Stimulated activated CD4-positive, alpha-beta T cell treated with anti-CD3 and anti-CD28 coated beads, TNF-alpha, amount 100 ng/mL, for 1 hour (primary cell): ENCODE measurements at places on chromosomes 3 and 15.

DNA sequence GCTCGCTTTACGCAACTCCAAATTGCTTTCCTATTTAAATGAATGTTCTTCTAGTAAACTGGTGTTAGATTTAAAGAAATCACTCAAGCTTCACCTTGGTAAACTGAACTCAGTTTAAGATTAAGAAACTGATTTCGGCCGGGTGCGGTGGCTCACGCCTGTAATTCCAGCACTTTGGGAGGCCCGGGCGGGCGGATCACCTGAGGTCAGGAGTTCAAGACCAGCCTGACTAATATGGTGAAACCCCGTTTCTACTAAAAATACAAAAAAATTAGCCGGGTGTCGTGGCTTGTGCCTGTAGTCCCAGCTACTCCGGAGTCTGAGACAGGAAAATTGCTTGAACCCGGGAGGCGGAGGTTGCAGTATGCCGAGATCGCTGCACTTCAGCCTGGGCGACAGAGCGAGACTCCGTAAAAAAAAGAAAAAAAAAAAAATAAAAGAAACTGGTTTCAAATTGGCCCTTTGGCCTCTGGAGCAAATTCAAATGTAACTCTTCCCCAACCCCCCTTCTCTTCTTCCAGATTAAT, 1.7 kb downstream of the SKIL start:
- no peak for DNase-seq

- no peak for DNase-seq
Measured at GRCh38 chr15:78641102-78641748, at the start of gene CHRNB4. Gene CHRNB4, minus strand, starts transcription at chr15:78641210. Its CDS starts 77 bp downstream, at chr15:78641133.

GRCh38 chr3:13193320-13194284, 120.4 kb upstream of the IQSEC1 start:
- no peak for DNase-seq

DNA sequence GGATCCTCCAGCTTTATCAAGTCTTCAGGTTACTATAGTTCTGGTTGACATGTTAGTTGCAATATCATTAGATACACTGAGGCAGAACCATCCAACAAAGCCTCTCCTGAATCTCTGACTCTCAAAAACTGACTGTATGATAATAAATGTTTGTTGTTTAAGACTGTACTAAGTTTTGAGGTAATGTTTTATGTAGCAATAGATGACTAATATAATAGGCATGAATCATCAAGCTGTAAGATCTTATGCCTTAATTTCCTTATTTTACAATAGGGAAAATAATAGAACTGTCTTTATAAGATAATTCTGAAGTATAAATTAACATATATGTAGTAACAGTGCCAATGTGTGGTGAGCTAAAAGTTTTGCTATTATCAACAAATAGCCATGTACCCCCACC, 88.9 kb upstream of the TBC1D5 start:
- DNase-seq, result no peak

DNA sequence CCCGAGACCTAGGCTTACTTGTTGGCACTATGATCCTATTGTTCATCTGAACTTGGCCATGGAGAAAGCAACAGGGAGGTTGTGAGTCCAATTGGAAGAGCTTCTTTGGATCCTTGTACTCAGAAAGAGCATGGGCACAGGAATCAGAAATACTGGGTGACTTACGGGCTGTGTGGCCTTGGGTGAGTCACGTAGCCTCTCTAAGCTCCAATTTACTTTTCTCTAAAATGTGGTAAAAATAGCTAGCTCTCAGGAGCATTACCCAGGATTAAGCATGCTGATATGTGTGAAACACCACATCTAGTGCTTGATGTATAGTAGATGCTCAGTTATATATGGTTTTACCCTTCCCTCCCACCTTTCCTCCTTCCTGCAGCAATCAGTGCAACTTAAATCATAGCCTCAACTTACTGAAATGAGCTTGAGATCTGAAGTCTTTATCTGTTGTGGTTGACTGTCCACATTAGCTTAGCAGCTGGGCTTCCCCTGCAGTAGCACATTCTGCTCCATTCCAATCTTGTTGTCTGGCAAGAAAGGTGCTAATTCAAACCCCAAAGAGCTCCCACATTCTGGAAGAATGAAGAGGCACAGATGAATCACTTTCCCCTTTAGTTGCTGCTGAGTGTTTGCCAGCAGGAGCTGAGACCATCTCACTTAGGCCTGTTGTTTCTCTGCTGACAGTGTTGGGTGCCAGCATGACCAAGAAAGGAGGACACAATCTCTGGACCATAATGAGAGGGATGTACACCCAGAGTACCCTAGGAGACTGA, 299.1 kb upstream of the TRIM42 start:
- no peak for DNase-seq

DNA sequence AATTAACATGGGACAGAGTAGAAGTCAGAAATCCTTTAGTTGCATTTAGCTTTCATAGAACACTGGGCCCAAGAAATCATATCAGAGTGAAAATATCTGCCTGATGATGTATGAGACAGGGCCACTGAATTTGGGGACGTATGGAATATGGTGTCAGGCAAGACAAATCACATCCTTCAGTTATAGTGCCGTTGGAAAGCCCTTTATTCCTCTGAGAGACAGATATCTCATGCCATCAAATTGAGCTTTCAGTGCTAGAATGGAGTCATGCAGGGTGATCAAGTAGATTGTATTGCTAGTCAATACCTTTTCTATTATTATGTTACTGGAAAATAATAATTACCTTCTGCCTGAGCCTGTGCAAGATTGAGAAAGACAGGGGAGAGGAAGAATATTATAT, 398.2 kb upstream of the RARB start:
- no peak for DNase-seq

DNA sequence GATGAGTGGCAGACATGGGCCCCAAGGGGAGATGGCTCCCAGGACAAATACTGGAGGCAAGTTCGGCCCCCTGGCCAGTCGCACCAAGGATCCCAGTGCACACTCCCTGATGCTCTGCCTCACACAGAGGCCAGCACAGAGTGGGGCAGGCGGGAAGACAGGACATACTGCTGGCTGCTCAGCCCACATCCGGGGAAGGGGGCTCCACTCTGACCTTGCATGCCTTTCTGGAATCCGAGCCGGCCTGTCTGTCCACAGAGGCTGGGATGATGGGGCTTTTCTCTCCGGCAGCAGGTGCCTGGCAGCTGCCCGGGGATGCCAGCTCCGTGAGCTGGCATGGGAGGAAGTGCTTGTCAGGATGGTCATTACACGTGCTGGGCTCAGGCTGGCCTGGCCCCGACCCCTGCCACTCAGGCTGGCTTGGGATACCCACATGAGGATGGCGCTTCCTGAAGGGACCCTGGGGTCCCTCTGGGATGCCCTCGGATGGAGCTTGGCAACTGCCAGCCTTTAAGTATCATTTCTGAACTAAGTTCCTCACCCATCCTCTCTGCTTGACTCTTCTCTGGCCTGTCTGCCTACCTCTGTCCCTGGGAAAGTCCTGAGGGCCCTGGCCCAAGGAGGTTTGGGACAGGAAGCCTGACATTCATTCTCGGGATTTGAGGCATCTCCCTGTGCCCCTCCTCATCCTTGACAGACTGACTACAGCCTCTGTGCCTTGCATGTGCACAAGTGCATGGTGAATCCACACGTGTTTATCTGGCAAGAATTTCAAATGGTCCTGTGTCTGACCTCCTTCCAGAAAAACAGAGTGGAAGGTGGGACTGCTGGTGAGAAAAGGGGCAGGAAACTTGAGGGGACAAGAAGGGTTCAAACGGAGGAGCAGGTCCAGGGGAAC, 46.5 kb downstream of the EXOG start:
- no peak for DNase-seq

DNA sequence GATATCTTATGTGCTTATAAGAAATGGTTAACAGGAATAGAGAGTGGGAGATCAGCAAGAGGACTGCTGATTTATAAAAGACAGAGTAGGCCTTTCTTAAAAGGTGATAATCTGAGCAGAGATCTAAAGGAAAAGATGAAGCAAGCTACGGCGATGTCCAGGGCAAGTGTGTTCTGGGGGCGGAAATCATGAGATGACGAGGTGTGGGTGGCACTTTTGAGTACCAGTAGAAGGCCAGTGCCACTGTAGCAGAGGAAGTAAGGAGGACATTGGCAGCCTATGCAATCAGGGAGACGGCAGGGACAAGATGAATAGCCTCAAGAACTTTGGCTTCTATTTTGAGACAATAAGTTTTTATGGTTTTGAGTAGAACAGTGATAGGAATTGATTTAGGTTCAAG, 492.4 kb downstream of the FHIT start:
- DNase-seq, result no peak

DNA sequence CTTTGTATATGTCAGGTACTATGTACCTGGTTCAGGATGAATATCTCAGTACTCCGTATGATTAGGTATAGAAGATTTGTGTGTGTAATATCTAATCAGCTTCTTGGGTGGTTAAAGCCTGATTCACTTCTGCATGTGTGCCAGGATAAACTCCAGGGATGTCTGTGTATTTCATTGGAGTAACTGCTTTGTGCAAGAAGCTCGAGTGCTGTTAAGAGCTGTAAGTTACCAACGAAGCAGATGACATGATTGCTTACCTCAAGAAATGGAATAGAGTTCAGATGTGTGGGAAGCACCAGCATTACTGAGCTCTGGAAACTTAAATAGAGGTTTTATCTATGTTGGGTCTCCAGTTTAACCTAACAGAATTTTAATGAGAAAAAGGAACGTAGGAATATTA, 23.7 kb downstream of the FAM98B start:
- DNase-seq, result no peak

GRCh38 chr3:62653796-62654195, 221.4 kb downstream of the CADPS start:
- DNase-seq, result no peak
